ENCODE measurements at places on chromosomes 7 and 10.

DNA sequence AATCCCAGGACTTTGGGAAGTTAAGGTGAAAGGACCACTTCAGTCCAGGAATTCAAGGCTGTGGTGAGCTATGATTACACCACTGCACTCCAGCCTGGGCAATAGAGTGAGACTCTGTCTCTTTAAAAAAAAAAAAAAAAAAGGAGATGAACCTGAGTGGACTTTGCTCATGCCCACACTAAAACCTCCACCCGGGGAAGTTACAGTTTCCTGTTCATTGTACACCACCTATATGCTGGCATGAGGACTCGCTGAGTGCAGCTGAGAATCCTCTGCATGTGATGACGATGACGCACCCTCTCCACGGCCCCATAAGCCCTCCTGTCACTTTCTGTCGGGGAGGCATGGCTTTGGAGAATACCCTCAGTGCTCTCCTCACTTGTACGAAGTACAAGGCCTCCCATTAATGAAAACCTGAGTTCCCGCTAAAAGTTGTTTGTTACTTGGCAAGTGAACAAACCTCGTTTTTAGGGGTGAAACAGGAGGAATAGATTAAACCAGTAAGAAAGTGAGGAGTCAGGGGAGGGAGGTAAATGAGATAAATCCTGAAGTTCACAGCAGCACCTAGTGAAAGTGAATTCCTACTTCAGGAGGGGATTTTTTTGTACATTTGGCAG is 15.9 kb downstream of the TMEM176B start:
- no peak for DNase-seq

DNA sequence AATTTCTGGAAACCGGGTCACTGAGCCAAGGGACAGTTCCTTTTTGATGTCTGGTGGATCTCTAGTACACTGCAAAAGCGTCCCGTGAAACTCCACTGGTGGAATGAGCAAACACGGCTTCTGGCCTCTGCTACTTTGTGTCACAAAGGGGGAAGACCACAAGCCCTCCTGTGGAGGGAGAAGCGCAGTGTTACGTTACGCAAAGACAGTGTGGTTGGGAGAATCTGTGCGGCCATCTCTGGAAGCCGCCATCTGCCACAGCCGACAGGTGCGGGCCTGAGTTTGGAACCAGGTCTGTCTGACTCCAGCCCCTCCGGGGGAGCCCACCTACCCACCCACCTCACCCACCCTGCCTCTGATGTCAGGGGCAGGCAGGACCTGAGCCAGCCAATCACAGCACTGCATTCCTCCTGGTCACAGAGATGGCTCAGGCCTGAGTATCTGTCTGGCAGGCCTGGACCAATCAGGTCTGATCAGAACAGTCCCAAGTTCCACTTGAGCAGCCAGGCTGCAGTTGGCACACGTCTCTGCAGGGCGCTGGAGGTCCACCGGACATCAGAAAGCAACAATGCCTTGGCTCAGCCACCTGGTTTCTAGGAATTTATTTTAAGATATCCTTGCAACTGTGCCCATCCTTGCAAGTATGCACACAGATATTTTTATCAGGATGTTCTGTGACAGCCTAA is 3.0 kb upstream of the CYP2W1 start:
- no peak for DNase-seq

GRCh38 chr10:49000437-49001398 is 61.1 kb upstream of the LRRC18 start:
- no peak for DNase-seq

DNA sequence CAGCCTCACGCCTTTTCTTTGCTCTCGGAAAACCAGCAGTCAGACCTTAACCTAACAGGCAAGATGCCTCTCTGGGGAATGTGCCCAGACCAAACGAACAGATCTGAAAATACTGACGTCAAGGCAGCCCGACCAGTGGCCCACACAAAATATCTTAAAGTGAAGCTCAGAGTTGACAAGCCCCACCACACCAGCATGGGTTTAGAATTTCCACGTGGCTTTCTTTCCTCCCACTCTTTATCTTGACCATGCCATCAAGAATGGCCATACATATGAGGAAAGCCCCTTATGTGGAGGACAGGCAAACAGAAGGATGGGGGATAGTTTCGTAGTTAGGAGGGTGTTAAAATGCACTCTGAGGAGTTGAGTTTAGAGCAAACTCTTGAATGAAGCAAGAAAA is 89.8 kb downstream of the MRPL32 start:
- no peak for DNase-seq

- no peak for DNase-seq
Observed at GRCh38 chr10:79311581-79312407, 35.5 kb upstream of the PPIF start.

GRCh38 chr7:70674571-70675010 is 457.4 kb upstream of the GALNT17 start:
- no peak for DNase-seq

DNA sequence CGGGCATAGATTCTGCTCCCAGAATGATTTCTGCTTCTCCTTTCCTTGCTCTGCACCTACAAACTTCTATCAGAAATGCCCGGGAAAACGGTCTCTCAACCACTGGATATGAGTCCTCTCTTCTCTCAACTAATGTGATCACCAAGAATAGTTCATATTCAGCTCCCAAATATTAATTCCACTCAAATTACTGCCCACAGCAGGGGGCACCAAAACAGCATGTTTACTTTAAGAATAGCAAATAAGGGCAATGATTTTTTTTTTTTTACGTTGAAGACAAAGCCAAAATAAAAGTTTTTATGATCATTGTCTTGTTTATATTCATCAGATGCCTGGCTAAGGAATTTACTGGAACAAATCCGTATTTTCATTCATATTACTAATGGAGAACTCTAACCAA is 94.9 kb upstream of the PRSS1 start:
- DNase-seq, result no peak

- DNase-seq, result no peak
Observed at GRCh38 chr10:93139059-93139655, 65.5 kb downstream of the CYP26A1 start.

- DNase-seq, result no peak
Observed at GRCh38 chr7:5514440-5515035, 90.9 kb upstream of the TNRC18 start.

GRCh38 chr7:37408291-37409228 is 40.1 kb downstream of the ELMO1 start:
- no peak for DNase-seq

DNA sequence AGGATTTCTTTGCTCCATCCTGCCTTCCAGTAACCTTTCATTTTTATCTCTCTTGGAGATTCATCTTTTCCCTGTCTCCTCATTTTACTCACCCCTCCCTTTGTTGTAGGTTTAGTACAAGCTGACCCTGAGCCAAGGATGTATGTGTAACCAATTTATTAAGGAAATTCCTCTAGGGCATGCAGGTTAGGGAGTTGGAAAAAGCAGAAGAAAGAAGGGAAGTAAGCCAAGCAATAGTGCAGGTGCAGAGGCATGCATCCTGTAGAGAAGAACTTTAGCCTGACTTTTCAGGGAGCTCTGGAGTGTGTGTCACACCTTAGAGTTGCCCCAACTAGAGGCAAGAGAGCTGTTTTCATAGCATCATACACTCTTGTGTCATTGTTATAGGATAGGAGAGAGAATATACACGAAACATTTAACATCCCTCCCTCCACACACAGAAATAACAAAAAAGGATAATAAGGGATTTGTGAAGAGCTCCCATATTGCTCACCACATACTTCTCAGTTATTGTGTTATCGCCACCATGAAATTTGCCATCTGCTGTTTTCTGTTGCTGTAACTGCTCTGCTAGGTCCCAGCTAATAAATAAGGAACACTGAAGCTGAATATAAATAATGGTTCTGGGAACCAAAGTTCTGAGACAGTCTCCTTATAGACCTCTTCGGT is 21.8 kb upstream of the SEMA3C start:
- DNase-seq, result no peak

DNA sequence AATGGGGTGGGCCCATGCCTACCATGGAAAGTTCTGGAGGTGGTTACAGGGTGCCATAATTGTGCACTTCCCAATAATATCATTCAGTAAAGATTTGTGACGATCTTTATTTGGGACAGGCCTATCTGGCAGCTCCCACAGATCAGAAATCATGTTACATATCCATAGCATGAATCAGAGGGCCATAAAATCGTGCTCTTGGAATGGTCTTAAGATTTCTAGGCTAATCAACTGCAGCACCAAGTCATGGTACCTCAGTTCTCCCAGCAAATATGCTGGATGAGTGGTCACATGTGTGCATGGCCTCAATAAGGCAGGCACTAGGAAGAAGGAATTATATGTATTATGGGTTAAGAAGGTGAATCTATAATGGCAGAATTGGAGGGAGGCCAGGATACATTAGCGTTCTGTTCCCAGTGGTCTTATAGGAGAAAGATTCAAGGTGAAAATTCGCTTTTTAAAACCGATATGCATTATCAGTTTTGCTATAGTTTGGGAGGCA is 134.7 kb downstream of the NRP1 start:
- DNase-seq, result no peak

- DNase-seq, result no peak
Observed at GRCh38 chr10:109744020-109744419, 179.3 kb downstream of the XPNPEP1 start.

DNA sequence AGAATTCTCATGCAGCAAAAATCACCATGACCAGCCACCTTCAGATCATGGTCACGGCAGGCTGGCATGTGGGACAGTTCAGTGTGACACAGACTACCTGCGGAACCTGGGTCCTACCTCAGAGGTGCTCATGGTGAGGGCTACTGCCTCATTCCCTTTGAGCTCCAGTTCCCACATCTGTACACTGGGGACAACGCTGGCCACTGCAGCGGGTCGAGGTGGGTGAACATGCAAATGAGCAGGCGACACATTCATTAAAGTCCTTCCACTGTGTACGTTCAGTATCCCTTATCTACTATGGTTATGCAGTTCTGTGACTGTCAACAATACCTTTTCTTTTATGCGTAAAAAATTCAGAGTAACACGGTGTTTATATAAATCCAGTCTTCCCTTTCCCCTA is 218.7 kb upstream of the AOAH start:
- DNase-seq, result no peak

- DNase-seq, result no peak
Observed at GRCh38 chr7:151207315-151207714, 3.0 kb downstream of the H2BK1 start.

- DNase-seq, result no peak
Observed at GRCh38 chr7:96126382-96126781, 195.5 kb downstream of the SLC25A13 start.

DNA sequence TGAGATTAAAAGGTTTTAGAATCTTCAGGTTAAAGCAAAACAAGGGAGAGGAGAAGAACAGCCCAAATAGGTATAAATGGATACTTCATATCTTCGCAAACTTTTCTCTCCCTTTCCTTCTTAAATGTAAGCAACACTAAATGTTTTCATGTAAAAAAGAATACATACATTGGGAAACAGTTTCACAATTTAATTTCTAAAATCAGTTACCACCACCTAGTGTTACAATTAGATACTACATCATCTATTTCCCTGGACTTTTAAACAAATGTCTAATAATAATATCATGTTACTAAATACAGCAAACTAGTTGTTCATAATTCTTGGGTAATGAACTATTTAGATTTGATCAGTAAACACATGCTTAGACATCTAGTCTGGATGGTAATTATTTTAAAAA is 35.8 kb downstream of the MINDY3 start:
- DNase-seq, result no peak

- no peak for DNase-seq
Observed at GRCh38 chr10:51602326-51602725, 97.1 kb downstream of the CSTF2T start.

DNA sequence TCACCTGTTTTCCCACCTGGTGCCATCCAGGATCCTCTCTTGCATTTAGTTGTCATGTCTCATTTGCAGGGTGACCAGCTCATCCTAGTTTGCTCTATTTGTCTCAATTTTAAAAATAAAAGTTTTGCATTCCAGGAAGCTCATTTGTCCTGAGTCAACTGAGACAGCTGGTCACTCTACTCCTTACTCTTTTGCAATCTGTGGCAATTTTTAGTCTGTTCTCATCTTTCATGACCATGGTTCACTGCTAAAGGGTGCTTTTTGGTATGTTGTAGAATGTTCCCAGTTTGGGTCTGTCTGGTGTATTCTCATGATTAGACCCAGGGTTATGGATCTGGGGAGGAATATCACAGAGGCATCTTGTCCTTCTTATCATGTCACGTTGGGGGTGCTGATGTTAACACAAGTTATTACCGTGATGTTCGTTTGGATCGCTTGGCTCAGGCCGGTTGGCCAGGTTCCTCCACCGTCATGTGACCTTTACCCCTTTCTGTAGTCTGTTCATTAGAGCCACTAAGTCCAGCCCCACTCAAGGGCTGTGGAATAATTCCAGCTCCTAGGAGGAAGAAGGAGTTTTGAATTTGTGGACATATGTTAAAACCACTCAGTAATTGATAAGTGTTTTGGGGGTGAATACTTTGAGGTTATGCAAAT is 103.3 kb upstream of the IGFBP3 start:
- DNase-seq, result no peak

DNA sequence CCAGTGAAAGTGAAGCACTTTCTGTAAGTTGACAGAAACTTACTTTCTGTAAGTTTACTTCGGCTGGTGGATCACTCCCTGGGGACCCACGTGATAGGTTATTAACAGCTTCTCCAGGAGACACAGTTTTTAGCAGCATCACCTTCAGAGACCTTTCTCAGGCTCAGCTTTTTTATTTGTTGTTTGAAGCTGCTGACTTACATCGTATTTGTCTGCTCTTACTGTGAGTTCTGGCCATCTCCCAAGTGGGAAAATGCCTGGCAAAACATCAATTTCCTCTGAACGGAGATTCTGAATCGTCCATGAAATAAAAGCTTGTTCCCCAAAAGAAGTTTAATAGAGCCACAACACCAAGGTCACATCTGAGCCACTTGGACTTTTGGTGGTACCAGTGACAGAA is 178.7 kb upstream of the PODXL start:
- no peak for DNase-seq

DNA sequence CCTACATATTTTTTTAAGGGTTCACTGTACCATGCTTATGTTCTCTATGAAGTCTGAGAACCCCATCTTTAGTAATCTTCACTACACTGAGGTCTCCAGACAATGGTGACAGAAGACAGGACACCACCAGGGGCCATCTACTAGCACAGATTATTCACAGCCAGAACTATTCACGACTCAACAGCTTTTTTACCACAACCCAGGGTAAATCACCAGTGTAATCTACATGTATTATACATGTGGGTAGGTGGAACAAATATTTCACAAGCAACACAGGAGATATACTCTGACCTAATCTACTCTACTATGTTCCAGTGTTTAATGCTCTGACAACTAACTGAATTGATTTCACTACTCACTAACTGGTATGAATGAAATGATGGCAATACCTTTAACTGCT is 136.1 kb downstream of the ELMO1 start:
- no peak for DNase-seq

- DNase-seq, result no peak
Observed at GRCh38 chr7:40795607-40796006, 660.8 kb downstream of the SUGCT start.

GRCh38 chr7:36186359-36187121 is 33.5 kb downstream of the EEPD1 start:
- DNase-seq, result no peak

- no peak for DNase-seq
Observed at GRCh38 chr10:18290651-18291313, 150.6 kb downstream of the CACNB2 start.

All from WTC11 (cell line).